ENCODE measurements at places on chromosomes 5 and 9. TPM values are rescaled to one million over a fixed set of nuclear protein-coding genes. Genes with fewer than 3 reads are reported as not detected.
A peak's percentile ranks its signal among the peaks of the same experiment; 100 is the strongest.

The IGFBPL1 gene
- total RNA-seq, result not detected

The AK8 gene
- not detected for total RNA-seq

The MYOT gene
- not detected for total RNA-seq

The PCSK1 gene
- not detected for total RNA-seq

The KIF12 gene
- not detected for total RNA-seq

DNA sequence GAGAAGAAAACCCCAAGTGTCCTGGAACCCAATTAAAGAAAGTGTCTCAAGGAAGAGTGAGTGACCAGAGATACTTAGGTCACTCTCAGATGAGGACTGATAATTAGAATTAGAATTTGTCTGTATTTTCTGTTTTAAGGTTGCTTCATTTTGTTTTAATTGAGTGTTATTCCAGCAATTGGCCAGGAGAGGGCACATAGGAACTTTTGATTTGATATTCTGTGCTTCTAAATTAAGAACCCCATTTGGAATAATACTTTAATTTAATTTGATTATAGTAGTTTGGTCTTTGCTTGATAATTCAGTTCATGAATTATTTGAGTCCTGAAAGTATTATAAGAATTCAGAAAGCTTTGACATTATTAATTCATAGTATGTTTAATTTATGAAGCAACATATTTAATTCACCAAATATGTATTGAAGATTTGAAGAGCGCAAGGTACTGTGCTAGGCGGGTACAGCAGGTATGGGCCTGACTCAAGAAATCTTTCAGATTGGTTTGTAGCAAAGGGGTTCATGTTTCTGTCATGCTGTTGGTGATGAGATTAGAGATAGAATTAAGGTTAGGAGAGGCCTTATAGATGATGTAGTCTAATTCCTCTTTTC lies 4.9 kb downstream of the MRPL22 start:
- H3K27me3 ChIP-seq, result no peaks in the 10 kb centered on the region
- H3K27ac ChIP-seq, result no peak overlapping the region
- peaks cover 5% of the 10 kb centered on the region for H3K36me3 ChIP-seq
- peaks cover 15% of the 10 kb centered on the region for H3K4me1 ChIP-seq

- no peak overlapping the region for H3K27ac ChIP-seq
- H3K4me1 ChIP-seq, result no peaks in the 10 kb centered on the region
- H3K36me3 ChIP-seq, result peaks cover 1% of the 10 kb centered on the region
- DNase-seq, result no peak
Observed at GRCh38 chr5:310941-311434, 10.5 kb upstream of the AHRR start.

DNA sequence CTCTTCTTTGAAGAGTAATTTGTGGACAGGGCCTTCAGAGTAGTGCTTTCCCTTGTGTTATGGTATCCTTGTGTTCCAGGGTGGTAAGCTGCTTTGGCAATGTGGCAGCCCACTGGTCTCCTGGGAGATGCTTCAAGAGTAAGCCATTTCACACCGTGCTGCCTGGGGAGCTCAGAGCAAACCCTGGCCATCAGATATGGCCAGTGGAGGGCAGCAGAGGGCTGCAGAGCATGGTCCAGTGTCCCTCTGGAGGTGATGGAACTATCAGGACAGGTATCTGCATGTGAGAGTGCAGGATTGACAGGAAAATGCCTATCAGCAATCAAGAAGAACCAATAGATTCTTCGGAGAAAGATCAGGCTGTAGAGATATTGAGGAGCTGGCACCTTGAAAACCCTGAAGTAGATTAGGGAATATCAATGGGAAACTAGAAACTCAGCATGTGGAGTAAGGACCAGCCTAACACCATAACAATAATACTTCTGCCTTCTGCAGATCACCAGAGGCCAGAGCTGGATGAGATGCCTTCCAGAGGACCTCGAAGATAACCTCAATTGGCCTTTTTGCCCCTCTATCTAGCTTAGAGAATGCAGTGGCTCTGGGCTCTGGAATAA lies 90.8 kb downstream of the PLPPR1 start:
- H3K4me3 ChIP-seq, result no peak overlapping the region
- no peaks in the 10 kb centered on the region for H3K36me3 ChIP-seq
- no peaks in the 10 kb centered on the region for H3K4me1 ChIP-seq
- H3K27me3 ChIP-seq, result peaks cover 2% of the 10 kb centered on the region
- DNase-seq, result peak; percentile 33
- no peak overlapping the region for H3K27ac ChIP-seq

DNA sequence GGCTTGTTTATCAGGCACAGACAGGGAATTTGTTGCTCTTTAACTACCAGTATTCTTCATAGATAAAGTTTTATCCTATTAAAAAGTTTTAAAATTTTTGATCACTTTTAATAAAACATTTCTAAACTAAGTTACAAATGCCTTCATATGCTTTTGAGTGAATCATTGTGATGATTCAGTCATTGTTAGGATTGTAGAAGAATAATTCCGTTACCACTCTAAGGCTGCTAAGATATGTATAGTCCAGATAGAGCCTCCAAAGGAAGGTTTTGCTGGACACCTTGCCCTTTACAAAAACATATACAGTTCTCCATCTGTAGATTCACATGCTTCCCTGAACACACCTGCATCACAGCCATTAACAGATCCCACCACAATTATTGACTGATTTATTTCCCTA lies 233.7 kb downstream of the SPOCK1 start:
- H3K4me1 ChIP-seq, result no peaks in the 10 kb centered on the region
- peaks cover 9% of the 10 kb centered on the region for H3K27me3 ChIP-seq
- DNase-seq, result no peak
- H3K36me3 ChIP-seq, result no peaks in the 10 kb centered on the region

DNA sequence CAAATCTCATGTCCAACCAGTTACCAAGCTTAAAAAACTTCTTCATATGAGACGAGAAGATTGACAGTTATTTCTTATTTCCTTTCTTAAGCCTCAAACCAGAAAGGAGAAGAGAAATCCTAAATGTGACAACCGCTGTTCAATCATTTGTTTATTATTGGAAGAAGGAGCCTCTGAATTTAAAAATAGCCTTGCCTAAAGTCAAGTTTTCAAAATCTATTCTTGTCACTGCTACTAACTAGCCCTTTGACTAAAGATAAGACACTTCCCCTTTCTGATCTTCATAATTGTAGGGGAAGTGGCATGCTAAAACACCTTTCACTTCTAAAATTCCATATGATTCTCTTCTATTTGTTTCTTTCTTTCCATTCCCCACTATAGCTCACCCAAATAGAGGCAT lies 106.2 kb upstream of the EMB start:
- no peak for DNase-seq
- H3K27ac ChIP-seq, result no peak overlapping the region
- peaks cover 2% of the 10 kb centered on the region for H3K4me1 ChIP-seq

All from activated naive CD8-positive, alpha-beta T cell treated with anti-CD3 and anti-CD28 coated beads, Interleukin-2, amount 10 ng/mL, durations not matched to agents 7 days and 5 days (primary cell).